Stimulated activated CD4-positive, alpha-beta T cell treated with anti-CD3 and anti-CD28 coated beads, Interleukin-15, amount 100 ng/mL, for 48 hours (primary cell): ENCODE measurements at places on chromosomes 7 and 10.

GRCh38 chr10:32954545-32955298 is 3.3 kb downstream of the ITGB1 start:
- no peak for DNase-seq

GRCh38 chr7:47461161-47461560 is 120.8 kb downstream of the TNS3 start:
- no peak for DNase-seq

GRCh38 chr10:126171555-126171954 is 216.7 kb downstream of the ADAM12 start:
- DNase-seq: no peak

- no peak for DNase-seq
These were observed 305.0 kb upstream of the ZNF32 start for GRCh38 chr10:43953672-43954071.

DNA sequence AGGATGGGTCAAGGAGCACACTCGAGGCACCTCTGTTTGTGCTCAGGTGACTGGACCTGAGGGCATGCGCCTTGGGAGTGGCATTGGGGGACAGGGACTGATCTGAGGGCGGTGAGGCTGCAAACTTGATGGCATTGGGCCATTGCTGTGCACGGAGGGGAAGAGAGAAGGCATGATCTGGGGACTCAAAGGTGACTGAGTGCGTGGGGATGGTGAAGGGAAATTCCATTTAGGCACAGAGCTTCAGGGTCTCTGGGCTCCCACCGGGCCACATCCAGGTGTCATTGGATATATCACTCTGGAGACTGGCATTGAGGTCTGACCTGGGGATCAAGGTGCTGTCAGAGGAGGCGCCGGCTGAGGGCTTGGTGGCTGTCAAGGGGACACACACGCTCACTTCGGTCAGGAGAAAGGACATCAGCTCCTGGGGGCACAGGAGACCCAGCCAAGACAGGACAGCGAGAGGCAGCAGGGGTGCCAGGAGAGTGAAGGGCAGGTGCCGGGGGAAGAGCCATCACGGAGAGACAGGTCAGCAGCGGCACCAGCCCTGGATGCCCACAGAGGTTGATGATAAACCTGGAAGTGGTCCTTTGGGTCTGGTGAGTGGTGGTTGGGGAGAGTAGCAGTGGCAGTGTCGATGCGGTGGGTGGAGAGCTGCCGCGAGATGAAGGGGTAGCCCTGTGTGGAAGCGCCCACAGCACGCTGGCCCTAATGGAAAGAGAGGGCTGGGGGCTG is 5.5 kb downstream of the ADCK2 start:
- DNase-seq: no peak

DNA sequence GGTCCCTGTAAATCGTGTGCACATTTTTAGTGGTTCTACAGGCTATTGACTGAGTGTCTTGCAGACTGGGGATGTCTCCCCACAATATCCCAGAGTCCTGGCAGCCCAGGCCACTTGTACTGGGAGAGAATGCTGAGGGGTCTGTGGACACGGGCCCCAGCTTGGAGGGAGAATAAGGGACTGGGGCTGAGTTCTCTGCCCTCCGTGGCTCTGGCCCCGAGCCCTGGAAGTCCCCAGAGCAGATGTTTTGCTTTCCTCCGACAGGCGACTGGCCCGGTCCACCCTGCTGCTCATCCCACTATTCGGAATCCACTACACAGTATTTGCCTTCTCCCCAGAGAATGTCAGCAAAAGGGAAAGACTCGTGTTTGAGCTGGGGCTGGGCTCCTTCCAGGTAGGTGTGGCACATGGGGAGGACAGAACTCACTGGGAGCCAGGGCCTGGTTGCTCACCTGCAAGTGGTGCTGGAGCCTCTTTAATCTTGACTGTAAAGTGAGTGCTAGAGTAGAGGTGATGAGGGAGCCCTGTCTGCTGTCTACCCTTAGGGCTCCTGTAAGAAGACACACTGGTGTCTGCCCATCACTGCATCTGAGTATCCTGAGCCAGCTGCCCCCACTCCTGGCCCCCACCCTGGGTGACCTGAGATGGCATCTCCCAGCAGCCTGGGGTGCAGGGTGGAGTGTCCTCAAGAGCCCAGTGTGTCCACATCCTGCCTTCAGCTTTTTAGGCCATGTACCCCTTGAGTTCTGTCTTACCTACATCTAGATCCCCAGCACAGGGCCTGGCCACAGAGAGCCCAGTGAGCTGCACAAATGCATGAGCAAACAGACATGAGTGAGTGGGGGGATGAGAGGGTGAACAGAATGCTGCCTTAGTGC is 51.1 kb downstream of the ADCYAP1R1 start:
- DNase-seq: no peak
